Activated effector memory CD4-positive, alpha-beta T cell treated with anti-CD3 and anti-CD28 coated beads, Interleukin-2, amount 50 U/mL, for 16 hours (primary cell): ENCODE measurements at places on chromosomes 7 and 10.

GRCh38 chr10:11270135-11270857 lies 252.6 kb downstream of the CELF2 start:
- peak; percentile 90 for DNase-seq

- DNase-seq, result no peak
Measured at GRCh38 chr7:14483663-14484062, 418.9 kb downstream of the DGKB start.

DNA sequence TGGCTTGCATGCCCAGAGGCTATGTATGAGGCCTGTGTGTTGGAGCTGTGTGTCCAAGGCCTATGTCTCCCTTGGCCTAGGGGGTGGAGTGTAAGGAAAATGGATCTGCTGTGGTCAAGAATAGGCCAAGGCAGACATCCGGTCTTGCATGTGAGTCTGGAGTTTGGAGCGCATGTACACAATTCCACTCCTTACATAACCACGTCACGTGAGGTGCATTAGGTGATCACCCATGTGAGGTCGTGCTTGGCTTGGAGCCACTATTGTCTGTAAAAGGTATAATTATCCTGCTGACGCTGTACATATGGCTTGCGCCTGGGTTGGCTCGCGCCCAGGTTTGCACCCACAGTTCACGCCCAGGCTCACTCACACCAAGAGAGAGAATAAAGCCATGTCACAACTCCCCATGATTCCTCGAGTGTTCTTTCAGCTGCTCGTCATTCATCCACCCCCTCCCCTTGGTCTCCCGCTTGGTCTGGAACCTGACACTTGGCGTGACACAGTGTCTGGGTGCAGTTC lies 105.5 kb downstream of the BICC1 start:
- no peak for DNase-seq

- no peak for DNase-seq
Measured at GRCh38 chr7:55903985-55904759, 16.9 kb downstream of the ZNF713 start.
